Activated naive CD4-positive, alpha-beta T cell treated with Interleukin-2 at 50 U/mL for 16 hours (primary cell): ENCODE measurements at places on chromosomes 2 and 18.

DNA sequence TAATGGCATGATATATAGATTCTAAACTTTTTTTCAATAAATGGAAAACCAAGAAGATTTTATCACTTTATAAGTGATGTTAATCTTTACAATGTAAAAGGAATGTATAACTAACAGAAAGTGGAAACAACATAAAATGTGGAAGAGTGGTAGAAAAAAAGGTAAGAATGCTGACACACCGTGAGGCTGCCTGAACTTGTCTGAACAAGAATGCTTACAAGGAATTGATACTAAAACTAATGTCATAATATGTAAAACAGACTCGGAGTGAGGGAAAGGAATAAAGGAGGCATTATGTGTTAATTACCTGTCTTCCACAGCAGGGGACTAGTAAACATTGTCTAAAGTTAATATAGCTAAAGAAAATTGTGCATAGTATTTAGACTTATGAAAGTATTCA is 958.8 kb upstream of the TMEFF2 start:
- DNase-seq, result no peak

DNA sequence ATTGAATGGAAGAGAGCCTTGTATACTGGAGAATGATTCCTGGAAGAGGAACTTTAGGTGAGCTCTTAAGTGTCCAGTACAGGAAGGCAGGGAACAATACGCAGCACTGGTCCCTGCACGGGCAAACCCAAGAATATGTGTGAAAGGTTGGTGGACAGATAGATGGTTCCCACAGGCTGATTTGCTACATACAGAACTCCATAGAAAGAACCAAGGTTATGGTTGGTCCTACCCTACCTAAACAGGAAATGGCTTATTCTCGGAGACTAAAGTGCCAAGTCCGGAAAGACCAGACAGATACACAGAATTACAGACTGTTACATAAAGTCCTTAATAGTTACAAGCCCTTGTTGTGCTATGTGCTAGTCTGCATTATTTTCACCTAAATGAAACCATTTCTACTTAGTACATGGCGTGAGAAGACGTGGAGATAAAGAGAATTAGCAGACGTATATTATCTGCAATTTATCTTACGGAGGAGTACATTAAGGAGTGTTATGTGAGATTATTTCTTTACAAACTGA is 1.2 kb downstream of the REV1 start:
- DNase-seq, result no peak

DNA sequence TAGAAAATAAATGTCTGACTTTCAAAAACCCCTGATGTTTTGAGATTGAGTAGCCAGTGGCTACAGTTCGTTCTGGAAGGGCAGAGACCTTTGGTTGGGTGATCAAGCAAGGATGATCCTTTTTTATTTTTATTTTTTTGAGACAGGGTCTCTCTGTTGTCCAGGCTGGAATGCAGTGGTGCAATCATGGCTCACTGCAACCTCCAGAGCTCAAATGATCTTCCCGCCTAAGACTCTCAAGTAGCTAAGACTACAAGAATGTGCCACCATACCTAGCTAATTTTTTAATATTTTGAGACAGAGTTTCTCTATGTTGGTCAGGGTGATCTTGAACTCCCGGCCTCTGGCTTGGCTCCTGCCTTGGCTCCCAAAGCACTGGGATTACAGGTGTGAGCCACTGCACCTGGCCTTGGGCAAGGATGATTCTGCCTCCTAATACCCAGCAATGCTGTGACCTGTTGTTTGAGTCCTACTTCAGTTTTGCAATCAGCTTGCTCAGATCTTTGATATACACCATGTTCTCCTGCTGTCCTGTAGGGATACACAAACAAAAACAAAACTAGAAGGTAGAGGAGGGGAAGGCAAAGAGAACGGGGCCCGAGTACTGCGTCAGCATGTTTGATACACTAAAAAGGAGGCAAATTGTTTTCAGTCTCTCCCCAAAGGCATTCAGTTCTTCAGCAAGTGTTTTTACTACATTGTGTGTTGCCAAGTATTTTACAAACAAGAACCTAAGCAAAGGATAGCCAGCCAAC is 59.2 kb upstream of the LYPD6B start:
- DNase-seq, result no peak

GRCh38 chr2:22020091-22020742 is 896.4 kb downstream of the TDRD15 start:
- no peak for DNase-seq

GRCh38 chr18:58269931-58270330 is 225.9 kb downstream of the NEDD4L start:
- DNase-seq, result no peak

GRCh38 chr2:136025057-136025973 is 39.9 kb upstream of the DARS1 start:
- no peak for DNase-seq

DNA sequence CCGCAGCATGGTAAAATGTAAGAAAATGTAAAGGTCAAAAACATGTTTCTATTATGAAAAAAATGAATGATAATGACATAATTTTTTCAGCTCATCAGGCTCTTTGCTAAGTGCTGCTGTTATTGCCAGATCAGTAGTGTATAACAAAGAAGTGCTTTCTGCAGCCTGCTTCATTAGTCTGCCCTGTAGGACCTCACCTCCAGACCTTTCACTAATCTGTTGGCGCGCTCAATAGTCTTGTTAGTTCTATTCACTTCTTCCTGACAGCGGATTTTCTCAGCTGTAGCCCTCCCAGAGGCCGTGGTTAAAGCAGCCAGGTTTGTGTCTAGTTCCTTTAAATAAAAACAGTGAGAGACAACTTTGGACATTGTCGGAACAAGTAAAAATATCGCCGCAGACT is 97.7 kb downstream of the CDCA7 start:
- DNase-seq, result no peak

DNA sequence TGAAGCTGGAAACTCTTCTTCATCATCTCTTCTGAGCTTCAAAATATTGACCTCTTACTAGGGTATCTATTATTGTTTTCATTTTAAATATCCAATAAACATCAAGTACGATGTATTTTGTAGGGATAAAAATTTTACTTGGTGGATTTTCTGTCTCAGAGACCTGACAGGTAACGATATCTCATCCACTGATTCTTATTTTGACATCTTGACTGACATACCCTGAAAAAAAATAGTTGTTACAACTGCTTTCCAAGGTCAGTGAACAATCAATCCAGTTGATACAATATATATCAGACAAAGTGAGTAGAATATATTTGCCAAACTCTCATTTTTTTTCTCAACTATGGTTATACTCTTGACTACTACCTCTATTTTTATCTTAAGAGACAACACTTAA is 963.7 kb upstream of the CDH2 start:
- no peak for DNase-seq

- DNase-seq, result no peak
Measured at GRCh38 chr2:173983391-173983871, 18.3 kb upstream of the SP3 start.

GRCh38 chr2:28377195-28377816 is 15.4 kb upstream of the FOSL2 start:
- no peak for DNase-seq

- no peak for DNase-seq
Measured at GRCh38 chr2:61214171-61214570, 52.2 kb downstream of the C2orf74 start.

DNA sequence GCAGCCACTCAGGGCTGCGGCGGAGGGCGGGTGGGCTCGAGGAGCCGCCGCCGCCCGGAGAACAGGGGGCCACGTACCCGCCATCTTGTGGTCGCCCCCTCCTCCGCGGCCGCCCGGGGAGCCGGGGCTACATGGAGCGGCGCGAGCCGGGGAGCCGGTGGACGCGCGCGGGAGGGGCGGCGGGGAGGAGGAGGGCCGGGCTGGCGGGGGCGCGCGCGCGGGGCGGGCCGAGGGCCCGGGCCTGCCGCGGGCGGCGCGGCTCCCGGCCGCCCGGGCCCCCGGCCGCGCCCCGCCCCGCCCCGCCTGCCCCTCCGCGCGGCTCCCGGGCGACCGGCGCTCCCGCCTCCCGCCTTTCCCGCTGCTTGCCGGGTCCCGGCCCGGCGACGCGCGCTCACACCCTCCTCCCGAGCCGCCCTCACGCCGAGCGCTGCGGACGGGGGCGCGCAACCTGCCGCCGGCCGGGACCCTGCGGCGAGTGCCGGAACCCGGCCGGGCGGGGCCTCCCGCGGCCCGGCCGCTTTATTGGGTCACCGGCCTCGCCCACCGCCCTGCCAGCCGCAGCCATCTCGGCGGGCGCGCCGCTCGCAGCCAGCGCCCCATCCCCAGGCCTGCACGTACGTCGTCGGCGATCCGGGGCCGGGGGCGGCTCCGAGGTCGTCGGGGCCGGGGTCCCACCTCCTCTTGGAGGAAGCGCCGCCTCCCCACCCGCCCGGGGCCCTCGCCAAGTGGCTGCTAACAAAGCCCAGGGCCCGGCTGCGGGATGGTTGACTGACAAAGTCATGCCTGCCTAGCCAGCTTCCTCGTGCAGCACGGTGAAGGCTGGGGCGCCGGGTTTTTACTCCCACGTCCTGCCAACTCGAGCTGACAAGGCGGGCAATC is at the start of gene PPP4R1:
Gene PPP4R1 (minus strand): TSS at position 159 of the 879 bp plus-strand sequence. CDS start 75 bp downstream, at position 84.
- DNase-seq, result peak; percentile 71

- no peak for DNase-seq
Measured at GRCh38 chr2:105763076-105763475, 18.4 kb downstream of the NCK2 start.

GRCh38 chr18:56207989-56208388 is 430.4 kb downstream of the TXNL1 start:
- DNase-seq, result no peak
